Stimulated activated CD8-positive, alpha-beta memory T cell treated with anti-CD3 and anti-CD28 coated beads, Interleukin-15, amount 100 ng/mL, for 48 hours (primary cell): ENCODE measurements at places on chromosomes 11 and 22.

GRCh38 chr22:36386351-36386899 is 1.3 kb downstream of the MYH9 start:
- no peak for DNase-seq

GRCh38 chr11:122103321-122103720 is 12.7 kb downstream of the BLID start:
- no peak for DNase-seq

DNA sequence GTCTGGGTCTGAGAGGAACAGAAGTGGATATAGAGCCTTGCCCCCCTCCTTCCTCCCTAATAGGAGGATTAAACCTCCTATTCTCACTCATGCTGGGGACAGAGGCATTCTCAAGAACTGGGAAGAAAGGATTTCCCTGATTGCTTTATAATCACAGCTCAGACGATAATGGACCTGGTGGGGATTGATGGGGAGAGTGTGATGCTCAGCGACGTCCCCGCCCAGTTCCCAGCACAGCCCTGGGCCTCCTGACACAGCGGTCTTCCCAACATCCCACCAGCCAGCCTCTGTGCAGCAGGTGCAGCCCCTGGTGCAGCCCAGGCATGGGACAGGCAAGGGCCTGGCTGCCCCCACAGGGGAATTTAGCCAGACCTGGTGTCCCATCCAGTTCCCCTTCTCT is 28.4 kb downstream of the TRIM29 start:
- DNase-seq: no peak

GRCh38 chr11:20008190-20008870 is 151.9 kb downstream of the DBX1 start:
- no peak for DNase-seq

GRCh38 chr11:33000181-33000580 is 15.5 kb upstream of the DEPDC7 start:
- DNase-seq: no peak

DNA sequence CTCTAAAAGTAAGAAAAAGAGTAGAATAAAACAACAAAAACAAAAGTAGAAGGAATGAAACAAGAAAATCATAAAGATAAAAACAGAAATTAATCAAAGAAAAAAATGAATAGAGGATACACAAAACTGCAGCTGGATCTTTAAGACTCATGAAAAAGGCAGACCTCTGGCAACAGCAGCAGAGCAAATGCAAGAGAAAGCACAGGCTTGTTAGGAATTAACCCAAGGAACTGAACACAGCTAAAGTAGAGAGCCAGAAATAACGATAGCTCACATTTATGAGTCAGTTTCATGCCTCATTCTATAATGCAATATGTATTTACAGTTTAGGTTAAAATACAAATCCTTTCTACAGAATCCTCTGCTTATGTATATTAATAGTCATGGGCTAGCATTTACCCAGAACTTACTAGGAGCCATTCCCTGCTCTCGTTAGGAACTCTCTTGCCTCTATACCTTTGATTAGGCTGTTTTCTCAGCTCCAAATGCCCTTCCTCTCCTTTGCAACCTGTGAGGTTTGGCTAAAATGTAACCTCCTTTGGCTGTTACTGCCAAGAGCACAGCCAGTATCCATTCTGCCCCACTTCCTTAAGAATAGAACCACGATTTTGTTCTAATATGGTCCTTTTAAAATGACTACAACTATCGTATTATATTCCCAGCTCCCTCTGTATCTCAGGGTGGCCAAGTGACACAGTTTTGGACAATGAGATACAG is 38.3 kb upstream of the NFAM1 start:
- DNase-seq: no peak

DNA sequence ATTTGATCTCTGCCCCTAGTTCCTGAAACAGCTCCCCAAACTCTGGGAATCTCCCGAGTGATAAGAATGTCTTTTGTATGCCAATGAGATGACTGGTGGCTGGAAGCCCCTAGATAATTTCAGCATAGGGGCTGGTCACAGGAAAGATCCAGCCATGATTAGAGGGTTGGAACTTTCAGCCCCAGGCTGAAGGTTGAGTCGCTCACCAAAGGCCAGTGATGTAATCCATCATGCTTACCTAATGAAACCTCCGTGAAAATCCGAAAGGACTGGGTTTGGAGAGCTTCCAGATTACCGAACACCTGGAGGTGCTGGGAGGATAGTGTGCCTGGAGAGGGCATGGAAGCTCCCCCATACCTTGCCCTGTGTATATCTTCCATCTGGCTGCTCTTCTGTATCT is 26.0 kb downstream of the LRRC32 start:
- no peak for DNase-seq

DNA sequence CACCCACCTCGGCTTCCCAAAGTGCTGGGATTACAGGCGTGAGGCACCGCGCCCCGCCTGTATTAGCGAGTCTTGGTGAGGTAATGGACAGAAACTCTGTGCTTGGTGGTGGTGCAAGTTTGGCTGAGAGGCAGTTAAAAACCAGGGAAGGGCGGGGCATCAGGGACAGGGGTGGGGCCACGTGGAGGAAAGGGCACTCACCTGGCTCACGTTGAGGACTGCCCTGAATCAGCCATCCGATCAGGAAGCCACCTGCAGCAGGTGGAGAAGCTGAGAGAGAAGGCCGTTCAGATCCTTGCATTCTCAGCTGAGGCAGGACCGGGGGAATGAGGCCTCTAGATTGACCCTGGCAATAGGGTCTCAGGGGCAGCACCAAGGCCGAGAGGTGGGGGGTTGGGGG is 12.1 kb upstream of the CHRM1 start:
- DNase-seq: no peak

GRCh38 chr11:119975561-119976152 is 162.3 kb downstream of the TRIM29 start:
- DNase-seq: no peak

- DNase-seq: no peak
Observed at GRCh38 chr11:13229711-13230318, 47.8 kb upstream of the BMAL1 start.
